Pancreas (tissue), 10 donors: ENCODE measurements at places on chromosomes 7 and 10. TPM values are rescaled to one million over a fixed set of nuclear protein-coding genes. Genes with fewer than 3 reads are reported as not detected.

GRCh38 chr7:39709768-39710311, 86.5 kb downstream of the RALA start:
- no peak for DNase-seq

Gene IL6
- total RNA-seq, result 0.28 TPM

Gene VSIR
- total RNA-seq, result 15.1 TPM

Gene C10orf105
- total RNA-seq, result not detected

DNA sequence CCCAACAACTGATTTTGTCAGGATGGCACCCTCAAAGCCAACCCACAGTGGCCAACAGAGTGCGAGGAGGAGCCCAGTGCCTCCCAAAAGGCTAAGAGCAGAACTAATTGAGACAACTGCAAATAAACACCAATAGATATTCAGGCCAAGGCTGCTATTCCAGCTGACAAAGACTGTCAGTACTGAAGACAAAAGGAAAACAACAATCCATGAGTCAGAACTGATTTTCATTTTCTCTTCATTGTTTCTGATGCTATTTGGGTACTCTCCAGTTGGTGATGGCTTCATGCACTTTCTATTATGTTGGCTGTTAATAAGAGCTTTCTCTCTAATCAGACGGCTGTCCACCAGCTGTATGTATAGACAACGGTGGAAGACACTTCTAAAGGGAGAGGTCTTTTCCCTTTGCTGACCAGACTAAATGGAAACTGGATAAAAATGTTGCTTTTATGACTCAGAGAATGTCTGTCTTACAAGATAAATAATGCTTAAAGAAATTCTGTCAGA, 515.9 kb downstream of the PARD3 start:
- no peak for DNase-seq

DNA sequence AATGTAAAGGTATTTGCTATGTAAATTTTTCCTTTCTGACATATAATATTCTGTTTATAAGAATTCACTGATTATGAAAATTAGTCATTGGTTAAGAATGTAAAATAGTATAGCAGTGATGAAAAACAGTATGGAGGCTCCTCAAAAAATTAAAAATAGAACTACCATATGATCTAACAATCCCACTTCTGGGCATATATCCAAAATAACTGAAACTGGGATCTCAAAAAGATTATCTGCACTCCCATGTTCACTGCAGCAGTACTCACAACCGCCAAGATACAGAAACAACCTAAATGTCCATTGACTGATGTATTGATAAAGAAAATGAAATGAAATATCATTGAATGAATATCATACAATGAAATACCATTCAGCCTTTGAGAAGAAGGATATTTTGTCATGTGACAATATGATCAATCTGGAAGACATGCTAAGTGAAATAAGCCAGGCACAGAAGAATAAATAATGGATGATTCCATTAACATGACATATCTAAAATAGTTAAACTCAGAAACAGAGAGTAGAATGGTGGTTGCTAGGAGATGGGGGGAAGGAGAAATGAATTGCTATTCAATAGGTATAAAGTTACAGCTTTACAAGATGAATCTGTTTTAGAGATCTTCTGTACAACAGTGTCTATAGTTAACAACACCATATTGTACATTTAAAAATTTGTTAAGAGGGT, 14.0 kb downstream of the C10orf88 start:
- no peak for DNase-seq

Gene NRF1
- 6.9 TPM for total RNA-seq

- DNase-seq, result peak; percentile 9
Measured at GRCh38 chr7:11831736-11832495, at the start of gene THSD7A. THSD7A (minus strand) TSS chr7:11832198; CDS start chr7:11831946, 252 bp downstream.

Gene NPC1L1
- 0.62 TPM for total RNA-seq

DNA sequence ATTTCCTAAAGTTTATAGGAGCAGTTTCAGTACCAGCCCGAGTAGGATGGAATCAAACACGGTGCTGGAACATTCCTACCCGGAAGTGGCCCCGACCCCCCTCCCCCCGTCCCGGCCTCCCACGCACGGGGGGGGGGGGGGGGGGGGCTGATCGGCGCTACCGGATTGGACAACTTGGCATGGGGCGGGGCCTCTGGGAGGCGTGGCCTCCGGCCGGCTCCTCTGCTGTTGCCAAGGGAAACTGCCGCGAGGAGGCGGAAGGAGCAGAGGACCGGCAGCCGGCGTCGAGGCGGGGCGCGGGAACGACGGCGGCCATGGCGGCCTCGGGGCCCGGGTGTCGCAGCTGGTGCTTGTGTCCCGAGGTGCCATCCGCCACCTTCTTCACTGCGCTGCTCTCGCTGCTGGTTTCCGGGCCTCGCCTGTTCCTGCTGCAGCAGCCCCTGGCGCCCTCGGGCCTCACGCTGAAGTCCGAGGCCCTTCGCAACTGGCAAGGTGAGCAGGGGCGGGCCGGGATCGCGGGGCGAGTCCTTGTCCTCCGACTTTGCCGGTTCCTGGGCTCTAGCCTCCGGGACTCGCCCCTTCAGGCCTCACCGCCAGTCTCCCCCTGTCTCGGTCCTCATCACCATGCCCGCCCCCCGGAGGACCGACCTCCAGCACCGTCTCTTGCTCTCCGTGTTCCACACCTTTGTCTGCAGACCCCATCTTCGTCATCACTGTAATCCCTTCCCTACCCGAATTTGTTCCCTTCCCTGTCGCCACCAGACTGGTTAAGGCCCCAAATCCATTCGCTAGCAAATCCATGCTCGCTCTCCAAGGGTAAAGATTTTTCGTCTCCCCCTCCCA, at the start of gene RHBDD2:
Gene RHBDD2, plus strand, starts transcription at position 266 of the 843 bp plus-strand sequence. Its CDS starts 49 bp downstream, at position 315.
- peak; percentile 96 for DNase-seq

GRCh38 chr10:8349610-8350249, 295.2 kb downstream of the GATA3 start:
- DNase-seq, result no peak

Gene TMEM229A
- total RNA-seq, result not detected

DNA sequence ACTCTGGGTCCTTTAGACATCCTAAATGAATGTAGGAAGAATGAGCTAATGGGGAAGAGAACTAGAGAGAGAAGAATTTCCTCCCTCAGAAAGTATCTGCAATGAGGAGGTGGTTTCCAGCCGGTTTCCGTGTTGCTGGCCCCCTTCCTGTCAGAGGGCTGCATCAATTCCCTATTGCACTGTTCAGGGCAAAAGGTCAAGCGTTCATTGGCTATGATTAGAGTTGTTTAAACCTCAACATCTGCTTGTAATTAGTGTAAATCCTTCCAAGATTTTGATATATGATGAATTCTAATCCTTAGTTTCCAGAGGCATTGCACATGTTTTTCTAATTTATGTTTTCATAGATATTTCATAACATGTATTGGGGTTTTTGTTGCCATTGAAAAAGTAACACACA, 107.3 kb upstream of the SGCE start:
- DNase-seq, result no peak

DNA sequence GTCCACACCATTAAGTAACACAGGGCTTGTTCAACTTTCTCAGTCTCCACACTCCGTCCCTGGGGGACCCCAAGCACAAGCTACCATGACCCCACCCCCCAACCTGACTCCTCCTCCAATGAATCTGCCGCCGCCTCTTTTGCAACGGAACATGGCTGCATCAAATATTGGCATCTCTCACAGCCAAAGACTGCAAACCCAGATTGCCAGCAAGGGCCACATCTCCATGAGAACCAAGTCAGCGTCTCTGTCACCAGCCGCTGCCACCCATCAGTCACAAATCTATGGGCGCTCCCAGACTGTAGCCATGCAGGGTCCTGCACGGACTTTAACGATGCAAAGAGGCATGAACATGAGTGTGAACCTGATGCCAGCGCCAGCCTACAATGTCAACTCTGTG, 81.1 kb upstream of the SAMD8 start:
- no peak for DNase-seq

DNA sequence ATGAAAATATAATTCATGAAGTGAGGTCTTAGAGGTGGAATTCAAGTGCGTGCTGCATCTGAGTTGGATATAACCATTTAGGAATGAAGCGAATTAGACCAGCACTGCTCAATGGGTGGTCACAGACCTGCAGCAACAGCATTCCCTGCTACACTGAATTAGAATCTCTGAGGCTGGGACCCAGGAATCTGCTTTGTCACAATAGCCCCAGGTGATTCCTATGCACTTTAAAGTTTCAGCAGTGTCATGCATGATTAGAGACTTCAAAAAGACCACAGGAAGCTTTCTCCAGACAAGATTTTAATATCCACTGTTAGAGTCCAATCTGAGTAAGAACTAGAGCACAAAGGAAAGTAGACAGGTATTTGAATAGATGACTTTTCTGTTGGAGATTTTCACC, 352.8 kb upstream of the VSTM2A start:
- no peak for DNase-seq

Gene PRPS1L1
- total RNA-seq, result not detected

Gene SLC16A9
- total RNA-seq, result 1.4 TPM

DNA sequence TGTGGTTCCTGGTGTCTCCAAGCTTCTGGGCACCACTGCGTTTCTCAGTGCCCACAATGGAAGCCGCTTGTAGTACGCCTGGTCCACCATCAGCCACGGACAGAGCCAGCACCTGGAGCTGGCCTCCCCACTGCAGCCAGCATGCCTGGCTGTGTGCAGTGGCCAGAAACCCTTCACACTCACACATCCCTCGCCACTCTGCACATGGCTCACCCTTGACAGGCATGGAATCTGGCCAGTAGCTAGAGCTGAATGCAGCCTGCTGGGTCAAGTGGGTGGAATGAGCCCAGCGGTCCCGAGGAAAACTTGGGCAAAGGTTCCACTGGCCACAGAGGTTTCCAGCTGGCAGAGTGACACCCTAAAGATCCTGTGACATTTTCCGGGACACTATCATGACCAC, 146.0 kb upstream of the ADO start:
- no peak for DNase-seq

GRCh38 chr10:6470894-6471618, 109.0 kb downstream of the PRKCQ start:
- no peak for DNase-seq

- peak; percentile 54 for DNase-seq
Measured at GRCh38 chr7:44286182-44286617, 39.2 kb downstream of the CAMK2B start.

DNA sequence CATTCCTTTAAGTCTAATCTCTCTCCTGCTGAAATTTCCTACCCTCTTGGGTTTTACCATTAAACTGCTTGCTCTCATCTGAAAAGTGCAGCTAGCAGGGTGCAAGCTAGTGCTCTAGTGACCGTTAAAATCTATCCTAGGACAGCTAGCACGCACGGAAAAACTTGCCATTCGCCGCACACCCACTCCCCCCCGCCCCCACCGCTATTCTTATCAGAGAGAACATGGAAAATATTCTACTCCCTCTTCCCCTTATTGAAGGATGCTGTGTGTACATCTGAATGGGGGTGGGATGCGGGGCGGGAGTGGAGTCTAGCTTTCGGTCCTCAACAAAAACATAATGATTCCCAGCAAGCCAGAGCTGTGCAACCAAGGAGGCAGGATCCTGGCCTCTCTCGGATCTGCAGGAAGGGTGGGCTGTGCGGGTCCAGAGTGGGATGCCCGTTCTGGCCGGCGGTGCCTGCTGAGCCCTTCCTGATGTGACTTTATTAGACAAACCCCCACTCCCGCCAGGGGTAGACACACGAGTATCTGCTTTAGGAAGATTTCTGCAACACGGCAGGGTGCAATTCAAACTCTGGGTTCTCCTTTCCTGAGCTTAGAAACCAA, 1.1 kb upstream of the ADRA2A start:
- no peak for DNase-seq

DNA sequence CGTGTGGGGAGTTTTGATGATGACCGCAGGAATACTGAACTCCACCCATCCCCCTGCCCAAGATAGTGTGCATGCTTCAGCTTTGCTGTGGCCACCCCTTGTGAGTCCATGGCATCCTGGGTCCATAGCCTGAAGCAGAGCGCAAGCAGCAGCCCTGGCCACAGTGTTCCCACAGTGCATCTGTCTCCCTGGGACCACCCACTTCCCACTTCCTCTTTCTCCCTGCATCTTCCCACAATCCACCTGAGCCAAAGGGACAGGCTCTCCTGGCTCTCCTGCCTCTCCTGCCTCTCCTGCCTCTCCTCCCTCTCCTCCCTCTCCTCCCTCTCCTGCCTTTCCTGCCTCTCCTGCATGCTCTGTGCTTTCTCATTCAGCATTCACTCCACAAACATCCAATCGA, 150.7 kb downstream of the PAXIP1 start:
- no peak for DNase-seq

- DNase-seq, result no peak
Measured at GRCh38 chr7:54426406-54426805, 115.8 kb upstream of the VSTM2A start.
